ENCODE measurements at places on chromosomes 4 and X.

- DNase-seq = no peak
Measured at GRCh38 chr4:106806158-106806797, 229.8 kb downstream of the DKK2 start.

DNA sequence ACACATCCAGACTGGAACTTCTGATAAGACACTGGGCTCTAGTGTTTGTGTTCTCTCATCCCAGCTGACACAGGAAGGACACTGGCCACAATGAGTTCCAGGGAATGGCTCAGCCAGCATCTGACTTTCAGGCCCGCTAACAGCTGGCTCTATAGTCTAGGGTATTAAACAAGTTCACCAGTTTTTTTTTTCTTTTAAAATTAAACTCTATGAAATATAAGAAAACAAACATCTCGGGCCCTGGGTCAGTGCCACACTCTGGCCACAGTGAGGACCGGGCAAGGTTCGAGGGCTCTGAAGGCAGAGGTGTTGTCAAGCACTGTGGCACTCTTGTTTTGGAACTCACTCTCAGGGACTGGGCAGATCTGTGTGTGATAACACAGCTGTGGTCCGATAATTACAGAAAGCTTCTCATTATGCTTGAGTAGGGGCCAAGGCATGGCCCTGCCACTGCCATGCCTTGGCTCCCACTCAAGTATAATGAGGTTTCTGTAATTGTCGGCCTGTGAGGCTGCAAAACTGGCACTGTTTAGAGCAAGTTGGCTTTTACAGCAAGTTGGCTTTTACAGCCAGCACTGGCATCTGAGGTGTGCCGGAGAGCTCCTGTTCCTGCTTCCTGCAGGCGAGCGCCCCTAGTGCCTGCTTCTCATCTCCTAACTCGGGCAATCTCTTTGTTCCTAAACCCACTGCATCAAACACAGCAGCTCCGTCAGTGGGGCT is 62.8 kb downstream of the PPP1R2C start:
- peak; percentile 36 for DNase-seq

- no peak for DNase-seq
Measured at GRCh38 chrX:40007131-40007755, 90.5 kb downstream of the BCOR start.

DNA sequence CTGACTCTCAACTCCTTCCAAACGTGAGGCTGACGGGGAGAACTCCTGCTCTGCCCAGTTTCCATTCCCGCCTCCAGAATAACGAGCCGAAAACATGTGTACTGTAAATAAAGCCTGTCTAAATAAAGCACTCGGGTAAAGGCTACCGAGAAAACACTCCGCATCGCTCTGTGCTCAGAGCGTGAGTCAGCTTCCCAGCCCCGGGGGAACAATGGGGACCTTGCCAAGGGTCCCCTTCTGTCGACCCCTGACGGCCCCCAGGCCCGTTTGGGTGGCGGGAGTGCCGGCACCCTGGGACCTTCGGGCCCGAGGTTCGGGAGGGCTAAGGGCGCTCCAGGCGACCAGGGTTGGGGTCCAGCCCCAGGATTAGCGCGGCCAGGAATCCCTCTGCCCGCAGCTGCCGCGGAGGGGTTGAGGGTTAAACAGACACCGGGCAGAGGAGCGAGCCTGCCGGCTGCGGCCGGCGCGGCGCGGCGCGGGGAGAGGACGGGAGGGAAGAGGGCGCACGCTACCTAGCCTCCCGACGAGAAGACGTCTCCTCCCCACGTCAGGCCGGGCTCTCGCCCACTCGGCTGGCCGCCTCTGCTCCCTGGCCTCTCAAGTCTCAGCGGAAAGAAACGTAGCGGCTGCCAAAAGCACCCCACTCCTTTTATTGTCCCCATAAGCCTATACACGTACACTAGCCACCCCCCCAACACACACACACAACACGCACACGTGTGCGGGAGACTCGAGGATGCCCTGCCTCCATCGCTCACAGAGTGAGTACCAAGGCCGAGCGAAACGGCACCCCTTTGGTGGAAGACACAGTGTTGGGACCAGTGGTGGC is 85.5 kb downstream of the BCOR start:
- DNase-seq = peak; percentile 17

DNA sequence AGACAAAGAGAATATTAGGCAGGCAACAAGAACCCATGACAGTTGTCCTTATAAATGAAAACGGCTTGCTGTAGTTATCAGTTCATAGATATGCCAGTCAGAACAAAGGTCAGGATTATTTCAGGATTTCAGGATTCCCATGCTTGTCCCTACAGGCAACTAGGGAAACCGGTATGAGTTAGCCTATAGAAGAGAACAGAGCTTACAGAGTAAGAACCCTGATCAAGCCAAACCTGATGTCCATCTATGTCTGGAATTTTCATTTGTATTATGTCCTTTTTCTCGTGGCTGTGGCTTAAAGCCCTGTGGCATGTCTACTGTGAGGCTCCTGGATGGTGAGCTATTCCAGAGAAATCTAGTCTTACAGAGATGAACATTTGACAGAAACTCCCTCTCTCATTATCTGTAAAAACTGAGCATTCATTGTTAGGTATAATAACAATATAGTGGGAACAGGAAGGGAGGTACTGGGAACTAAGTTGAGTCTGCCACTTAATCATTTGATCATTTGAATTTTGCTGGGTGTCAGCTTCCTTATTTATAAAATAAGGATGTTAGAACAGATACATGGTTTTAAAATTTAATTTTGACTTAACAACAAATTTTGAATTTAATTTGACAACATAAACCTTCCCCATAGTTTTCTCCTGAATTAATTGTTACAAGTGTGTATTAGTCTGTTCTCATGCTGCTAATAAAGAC is 129.5 kb upstream of the KLF3 start:
- DNase-seq = no peak

DNA sequence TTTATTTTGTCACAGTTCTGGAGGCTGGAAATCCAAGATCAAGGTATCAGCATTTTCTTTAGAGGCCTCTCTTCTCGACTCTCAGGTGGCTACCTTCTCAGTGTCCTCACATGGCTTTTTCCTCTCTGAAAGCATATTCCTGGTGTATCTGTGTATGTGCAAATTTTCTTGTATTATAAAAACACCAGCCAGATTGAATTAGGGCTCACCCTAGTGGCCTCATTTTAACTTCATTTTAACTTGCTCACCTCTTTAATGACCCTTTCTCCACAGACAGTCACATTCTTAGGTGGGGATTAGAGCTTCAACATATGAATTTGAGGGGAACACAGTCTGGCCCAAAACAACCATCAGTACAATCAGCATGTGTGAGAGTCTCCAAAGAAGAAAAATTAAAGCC is 542.4 kb upstream of the FAM241A start:
- DNase-seq = no peak

DNA sequence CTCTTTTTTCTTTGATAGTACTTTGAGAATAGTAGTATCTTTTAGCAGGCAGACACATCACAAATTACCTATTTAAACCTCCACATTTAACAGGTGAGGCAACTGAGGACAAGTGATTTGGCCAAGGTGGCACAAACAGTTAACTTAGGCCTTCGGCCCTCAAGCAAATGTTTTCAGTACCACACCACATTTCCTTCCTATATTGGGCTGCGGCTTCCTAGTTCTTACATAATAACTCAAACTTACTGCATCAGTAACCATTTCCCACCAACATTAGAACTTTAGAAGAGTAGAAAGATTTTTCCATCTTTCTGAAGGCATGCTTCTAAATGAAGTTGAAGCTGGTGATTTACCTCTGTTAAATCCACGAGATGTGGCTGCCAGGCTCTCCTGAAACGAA is 63.2 kb upstream of the SLC4A4 start:
- DNase-seq = no peak

- DNase-seq = no peak
Measured at GRCh38 chr4:98341309-98341708, 80.1 kb downstream of the RAP1GDS1 start.

GRCh38 chr4:88674979-88675378 is 22.6 kb downstream of the NAP1L5 start:
- no peak for DNase-seq

GRCh38 chr4:9970399-9971011 is 50.8 kb downstream of the SLC2A9 start:
- DNase-seq = no peak

GRCh38 chr4:176638992-176639391 is 153.7 kb downstream of the VEGFC start:
- DNase-seq = no peak

DNA sequence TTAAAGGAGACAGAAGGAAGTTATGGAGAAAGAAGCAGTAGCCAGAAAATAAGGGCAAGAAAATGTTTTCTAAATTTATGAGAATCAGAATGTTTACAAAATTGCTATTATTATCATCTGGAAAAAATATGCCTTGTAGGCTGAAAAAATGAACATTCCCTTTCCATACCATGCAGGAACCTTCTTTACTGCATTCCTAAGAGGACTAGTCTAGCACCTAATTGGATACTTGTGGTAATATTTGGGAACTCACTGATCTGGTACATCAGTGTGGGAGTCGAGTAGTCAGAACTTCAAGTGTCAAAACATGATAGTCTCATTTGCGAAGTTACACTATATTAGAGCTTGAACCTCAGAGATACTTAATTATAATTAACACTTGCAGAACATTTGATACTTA is 51.9 kb downstream of the TET2 start:
- no peak for DNase-seq

GRCh38 chr4:117311215-117311614 is 225.8 kb upstream of the TRAM1L1 start:
- no peak for DNase-seq

GRCh38 chrX:41491267-41492004 is 44.3 kb downstream of the NYX start:
- DNase-seq = no peak

- no peak for DNase-seq
Measured at GRCh38 chr4:83329521-83330110, 5.0 kb downstream of the HPSE start.

- DNase-seq = no peak
Measured at GRCh38 chr4:81120055-81120454, 89.5 kb downstream of the BMP3 start.

DNA sequence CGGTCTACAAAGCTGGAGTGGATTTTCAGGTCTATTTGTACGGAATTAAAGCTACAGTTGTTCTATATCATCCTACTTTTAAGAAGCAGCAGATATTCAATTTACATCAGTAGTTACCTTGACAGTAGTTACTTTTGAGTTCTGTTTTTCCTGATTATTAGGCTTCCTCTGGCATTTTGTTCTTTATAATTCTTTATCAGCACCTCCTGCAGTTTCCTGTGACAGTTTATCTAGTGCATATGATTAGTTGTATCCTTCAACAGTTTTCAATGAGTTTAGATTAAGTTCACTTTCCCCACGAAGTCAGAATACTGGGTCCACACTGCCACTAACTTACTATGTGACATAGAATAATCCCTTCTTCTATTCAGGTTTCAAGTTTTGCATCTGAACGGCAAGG is 71.7 kb downstream of the IDS start:
- DNase-seq = no peak

DNA sequence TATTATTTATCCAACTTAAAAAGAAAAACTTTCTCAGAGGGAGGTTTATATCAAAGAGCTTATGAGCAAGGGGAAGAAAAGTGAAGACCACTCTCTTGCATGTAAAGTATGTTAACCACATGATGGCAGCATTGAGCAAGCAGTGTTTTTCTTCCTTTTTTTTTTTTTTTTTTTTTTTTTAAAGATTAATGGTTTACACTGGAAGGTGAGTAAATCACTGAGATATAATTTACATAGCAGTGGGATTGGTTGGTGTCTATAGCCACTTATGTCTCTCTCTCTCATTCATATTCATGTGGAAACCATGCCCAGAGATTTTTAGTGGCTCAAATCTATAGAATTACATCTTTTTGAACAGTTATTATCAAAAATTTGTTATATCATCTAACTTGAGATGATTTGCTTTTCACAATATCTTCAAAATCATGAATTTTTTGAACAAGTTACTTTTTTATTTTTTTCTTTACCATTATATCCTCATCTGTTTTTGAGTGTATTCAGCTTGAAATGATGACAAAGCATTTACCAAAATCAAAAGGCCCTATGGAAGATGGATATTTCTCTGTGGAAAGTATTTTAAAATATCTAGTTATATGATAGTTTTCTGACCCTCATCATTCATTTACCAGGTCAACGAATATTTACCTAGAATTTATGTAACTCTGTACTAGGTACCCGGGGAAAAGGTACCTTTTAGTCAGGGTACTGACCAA is 31.6 kb downstream of the MTHFD2L start:
- no peak for DNase-seq

GRCh38 chrX:126799059-126799458 is 20.5 kb upstream of the PRR32 start:
- no peak for DNase-seq

DNA sequence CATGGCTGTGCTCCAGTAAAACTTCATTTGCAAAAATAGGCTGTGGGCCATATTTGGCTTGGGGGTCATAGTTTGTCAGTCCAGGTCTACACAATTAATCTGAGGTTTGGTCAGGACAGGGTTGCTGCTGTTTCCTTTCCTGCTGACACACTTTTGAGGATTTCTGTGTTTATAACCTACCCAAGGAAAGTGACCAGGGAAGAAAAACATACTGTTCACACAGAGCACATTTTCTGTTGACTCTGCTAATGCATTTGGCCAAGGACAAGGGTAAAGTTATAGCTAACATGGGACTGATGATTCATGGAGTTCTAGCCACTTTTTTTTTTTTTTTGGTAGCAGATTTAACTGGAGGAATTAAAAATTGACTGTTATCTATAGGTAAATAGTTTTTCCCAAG is 43.9 kb upstream of the GEMIN8 start:
- DNase-seq = no peak

GRCh38 chrX:121558886-121559285 is 511.5 kb downstream of the GLUD2 start:
- no peak for DNase-seq

DNA sequence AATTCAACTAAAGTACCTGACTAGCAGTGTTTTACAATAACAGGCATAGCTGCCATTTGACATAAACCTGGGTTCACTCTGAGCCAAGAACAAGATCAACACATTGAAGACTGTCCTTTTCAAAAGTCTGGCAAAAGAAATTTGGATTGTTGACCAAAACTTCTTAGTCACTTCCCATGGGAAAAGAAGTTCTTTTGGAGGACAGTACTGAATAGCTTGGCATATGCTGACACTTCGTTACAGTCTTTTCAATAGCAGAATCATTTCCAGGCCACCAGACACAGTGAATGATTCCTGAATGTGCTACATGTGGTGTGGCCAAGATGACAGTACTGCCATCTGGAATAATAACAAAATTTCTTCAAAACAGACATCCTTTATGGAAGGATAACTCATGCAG is 560.3 kb downstream of the GRID2 start:
- DNase-seq = no peak

DNA sequence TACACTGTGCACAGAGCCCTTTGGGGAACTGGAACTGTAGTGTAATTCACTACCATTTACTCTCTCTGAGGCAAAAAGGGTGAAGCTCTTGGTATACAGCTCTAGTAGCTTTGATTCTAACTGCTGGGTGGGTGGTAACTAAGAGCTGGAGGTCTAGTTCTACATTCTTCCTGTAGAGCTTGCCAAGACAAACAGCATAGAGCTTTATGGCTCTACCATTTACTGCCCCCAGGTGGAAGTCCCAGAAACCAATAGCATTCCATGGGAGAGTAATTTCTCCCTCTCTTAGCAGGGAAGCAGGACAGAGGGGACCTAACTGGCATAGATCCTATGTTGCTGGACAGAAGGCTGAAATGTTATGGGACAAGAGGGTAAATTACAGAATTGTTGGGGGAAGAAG is 26.7 kb downstream of the HDAC8 start:
- no peak for DNase-seq

Data from stimulated activated CD4-positive, alpha-beta T cell treated with anti-CD3 and anti-CD28 coated beads, Interleukin-4, amount 100 ng/mL, for 24 hours (primary cell).